ENCODE measurements at places on chromosomes 16 and 17. TPM values are rescaled to one million over a fixed set of nuclear protein-coding genes. Genes with fewer than 3 reads are reported as not detected.
A peak's percentile ranks its signal among the peaks of the same experiment; 100 is the strongest.

GRCh38 chr17:35804658-35805192, 4.6 kb upstream of the TAF15 start:
- peak; percentile 47 for DNase-seq

- no peak for DNase-seq
Measured at GRCh38 chr17:73069841-73070240, 22.6 kb downstream of the SLC39A11 start.

- DNase-seq = no peak
Measured at GRCh38 chr16:89589241-89589926, 13.8 kb downstream of the CPNE7 start.

DNA sequence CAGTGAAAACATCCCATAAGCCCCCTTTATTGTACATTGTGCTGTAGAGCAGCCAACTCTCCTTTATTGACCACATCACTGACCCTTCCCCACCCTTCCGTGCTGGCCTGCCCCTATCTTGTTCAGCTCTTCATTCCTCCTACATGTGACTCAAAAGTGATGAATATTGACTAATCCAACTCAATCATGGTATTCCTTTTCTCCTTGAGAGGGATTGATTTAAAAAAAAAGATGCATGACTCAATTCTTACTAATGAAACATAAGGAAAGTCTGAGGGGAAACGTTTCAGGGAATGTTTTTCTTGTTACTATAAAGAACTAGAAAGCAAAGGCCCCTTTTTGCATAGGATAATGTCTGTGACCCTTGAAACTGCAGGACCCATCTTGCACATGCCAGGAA, 125.2 kb upstream of the SOX9 start:
- no peak for DNase-seq

- no peak for DNase-seq
Measured at GRCh38 chr17:77072670-77073069, 68.1 kb upstream of the SEC14L1 start.

DNA sequence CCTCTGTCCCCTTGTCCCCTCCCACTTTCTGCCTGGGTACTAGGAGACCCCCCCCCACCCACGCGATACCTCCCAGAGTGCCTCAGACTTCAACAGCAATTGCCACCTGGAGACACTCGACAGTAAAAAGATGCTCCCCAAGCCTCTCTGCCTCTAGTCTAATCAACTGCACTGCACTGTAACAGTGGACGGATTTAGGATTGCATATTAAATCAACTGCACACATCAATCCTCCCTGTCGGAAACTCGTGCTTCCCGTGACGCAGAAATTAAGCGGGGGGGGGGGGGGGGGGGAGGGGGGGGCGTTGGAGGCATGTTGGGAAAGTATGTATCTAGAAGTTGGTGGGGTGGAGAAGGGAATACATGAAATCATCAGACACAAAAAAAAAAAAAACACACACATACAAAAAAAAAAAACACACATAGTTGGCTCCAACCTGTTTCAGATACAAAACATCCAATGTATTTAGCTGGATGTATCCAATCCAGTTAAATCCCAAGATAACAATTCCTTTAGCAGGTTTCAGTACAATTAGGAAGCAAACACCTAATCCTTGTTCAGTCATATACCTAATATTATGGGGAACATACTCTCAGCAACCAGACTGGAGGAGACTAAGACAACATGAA, 29.7 kb downstream of the FAM222B start:
- no peak for DNase-seq

DNA sequence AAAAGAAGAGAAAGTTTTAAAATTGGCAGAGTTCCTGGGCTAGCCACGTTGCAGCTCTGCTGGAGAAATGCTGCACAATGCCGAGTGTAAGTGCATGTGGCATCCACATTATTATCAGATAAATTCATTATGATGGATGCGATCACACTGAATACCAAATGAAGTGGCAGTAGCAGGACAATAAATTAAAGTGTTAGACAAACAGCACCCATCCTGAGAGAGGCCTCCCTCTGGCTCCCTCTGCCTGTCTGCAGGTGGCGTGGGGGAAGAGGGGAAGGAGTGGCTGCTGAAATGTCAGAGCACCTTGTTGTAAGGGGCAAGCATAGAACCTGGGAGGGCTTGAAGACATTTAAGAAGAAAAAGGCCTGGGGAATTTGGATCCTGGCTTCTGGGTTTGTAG, 324.1 kb downstream of the HAPSTR1 start:
- no peak for DNase-seq

DNA sequence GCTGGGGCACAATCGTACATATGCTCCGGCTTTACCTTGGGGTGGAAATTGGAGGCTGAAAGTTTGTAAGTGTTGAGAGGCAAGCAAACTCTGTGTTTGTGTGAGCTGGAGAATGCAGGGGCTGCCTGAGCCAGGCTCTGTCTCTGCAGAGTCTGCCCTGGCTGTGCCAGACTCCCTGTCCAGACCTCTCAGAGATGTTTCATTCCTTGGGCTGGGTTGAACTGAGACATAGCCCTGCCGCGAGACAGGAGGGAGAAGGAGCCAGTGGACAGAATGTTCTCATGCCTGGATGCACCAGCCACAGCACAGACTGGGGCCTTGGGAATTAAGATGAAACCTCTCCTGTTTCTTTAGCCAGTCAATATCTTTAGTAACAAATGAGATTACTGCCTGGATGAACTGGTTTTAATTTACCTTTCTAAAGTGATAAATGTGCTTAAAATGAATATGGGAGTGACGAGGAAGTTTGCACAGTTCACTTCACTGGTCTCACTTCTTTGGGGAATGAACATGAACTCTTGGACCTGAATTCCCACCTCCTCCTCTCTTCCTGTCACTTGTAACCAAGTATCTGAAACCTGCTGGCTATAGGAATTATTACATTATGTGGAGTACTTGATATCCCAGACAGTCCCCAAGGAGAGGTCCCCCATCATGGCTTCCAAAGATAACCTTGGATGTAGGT, 40.1 kb downstream of the YPEL2 start:
- DNase-seq = peak; percentile 64

DNA sequence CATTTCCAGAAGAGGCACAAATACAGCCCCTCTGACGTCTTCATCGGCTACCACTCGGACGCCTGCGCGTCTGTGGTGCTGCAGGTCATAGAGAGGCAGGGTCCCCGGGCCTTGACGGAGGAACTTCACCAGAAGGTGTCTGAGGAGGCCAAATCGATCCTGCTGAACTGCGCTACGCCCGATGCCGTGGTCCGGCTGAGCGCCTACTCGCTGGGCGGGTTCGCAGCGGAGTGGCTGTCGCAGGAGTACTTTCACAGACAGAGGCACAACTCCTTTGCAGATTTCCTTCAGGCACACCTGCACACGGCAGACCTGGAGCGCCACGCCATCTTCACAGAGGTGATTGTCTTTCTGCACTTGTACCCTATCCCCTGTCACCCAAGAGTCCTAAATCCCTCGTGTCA, 67.0 kb upstream of the ENDOV start:
- no peak for DNase-seq

GRCh38 chr16:67897231-67897630, 4.2 kb downstream of the PSKH1 start:
- DNase-seq = no peak

- DNase-seq = no peak
Measured at GRCh38 chr16:351804-352520, 561 bp downstream of the AXIN1 start.

- DNase-seq = no peak
Measured at GRCh38 chr17:76270770-76271668, 5.9 kb downstream of the UBALD2 start.

GRCh38 chr17:15238057-15238456, 27.1 kb downstream of the PMP22 start:
- DNase-seq = no peak

DNA sequence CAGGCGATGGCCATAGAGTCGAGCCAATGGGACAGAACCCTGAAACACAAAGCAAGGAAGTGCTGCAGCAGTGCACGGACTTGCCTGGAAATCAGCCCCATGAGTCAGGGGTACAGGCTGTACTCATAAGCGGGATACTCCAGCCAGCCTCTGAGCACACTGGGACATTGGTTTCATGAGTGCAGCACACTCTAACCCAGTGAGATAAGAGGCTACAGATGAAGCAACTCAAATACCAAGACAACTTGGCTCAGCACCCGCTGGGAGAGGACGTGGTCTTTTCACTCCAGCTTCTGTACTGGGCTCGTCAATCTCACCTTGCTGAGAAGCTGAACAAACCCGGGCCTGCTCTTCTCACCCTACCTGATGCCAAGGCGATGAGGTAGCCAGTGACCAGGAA, 98.2 kb downstream of the AXIN2 start:
- DNase-seq = no peak

GRCh38 chr17:79657036-79657435, 46.2 kb upstream of the RBFOX3 start:
- no peak for DNase-seq

DNA sequence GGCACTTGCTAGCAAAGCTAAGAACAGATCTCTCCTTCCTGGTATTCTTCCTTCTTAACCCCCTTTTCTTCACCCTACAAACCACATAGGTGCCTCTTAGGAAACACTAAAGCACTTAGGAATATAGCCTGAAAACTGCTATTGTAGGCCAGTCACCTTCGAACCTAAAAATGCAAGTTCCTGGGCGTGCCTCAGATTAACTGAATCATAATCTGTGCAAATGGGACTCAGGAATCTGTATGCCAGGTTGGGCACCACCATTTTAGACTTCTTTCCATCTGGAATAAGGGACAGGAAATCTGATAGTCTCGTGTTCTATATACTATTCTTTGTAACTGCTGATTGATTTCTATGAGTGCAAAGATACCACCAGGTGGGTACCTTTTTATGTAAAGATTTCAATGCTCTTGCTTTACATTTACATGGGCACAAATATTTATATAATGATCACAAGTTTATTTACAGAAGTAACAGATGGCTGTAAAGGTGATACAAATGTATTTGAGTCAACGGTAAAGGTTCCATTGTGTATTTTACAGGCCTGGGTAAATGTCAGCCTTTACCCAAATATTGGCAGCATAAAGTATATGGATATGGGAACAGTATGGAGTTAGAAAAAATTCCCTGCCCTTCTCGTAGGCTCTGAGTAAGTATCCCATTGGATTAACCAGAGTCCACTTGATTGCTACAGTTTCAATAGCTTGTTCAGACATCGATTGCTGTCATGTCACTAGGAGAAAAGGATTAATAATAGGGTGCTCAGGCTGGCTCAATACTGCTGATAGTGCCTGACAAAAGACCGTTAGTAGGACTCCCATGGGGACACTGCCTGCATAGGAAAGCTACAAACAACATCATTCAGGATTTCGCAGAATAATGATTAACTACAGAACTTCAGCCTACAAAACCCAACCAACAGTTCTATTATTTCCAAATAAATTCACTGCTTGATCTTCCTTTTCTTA, 124.7 kb downstream of the SNX11 start:
- DNase-seq = no peak

DNA sequence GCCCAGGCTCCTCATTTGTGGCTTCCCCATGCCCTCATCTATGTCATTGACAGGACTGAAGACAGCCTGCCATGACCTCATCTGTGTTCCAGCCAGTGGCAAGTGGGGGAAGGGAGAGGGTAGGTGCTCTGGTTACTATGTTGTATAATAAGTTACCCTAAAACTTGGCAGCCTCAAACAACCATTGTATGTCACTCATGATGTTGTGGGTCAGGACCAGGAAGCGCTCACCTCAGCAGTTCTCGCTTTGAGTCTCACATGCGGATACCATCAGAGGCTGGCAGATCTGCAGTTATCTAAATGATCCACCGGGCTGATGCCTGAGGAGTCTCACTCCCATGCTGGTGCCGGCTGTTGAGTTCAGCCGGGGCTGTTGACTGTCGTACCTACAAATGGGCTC, 89.0 kb upstream of the TMEM97 start:
- DNase-seq = peak; percentile 40

DNA sequence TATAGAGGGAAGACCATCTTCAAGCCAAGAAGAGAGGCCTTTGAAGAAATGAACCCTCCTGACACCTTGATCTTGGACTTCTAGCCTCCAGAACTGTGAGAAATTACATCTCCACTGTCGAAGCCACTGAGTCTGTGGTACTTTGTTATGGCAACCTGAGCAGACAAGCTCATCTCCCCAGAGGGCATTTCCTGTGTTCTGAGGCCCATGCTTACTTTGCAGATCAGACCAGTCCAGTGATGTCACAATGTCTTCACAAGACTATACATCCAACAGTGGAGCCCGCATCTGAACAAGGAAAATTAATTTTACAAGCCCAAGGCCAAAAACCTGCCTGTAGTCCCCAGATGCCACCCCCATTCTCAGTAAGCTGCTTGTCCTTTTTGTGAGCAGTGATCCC, 14.8 kb upstream of the C17orf113 start:
- no peak for DNase-seq

GRCh38 chr16:60137891-60138290, 1403.8 kb upstream of the GOT2 start:
- no peak for DNase-seq

- DNase-seq = no peak
Measured at GRCh38 chr17:33475594-33475993, 182.5 kb upstream of the ASIC2 start.

GRCh38 chr17:64036198-64036922, 15.9 kb upstream of the ICAM2 start:
- no peak for DNase-seq

- no peak for DNase-seq
Measured at GRCh38 chr17:61048376-61049106, 351.1 kb upstream of the TBX2 start.

ITGAD gene
- polyA plus RNA-seq = not detected

KRTAP3-1 gene
- polyA plus RNA-seq = not detected

CISD3 gene
- 152 TPM for polyA plus RNA-seq

HP gene
- 73.9 TPM for polyA plus RNA-seq

ADAT1 gene
- polyA plus RNA-seq = 24.4 TPM

PLA2G15 gene
- polyA plus RNA-seq = 44.4 TPM

SPEM1 gene
- polyA plus RNA-seq = not detected

UTS2R gene
- polyA plus RNA-seq = not detected

TSPAN10 gene
- 1.9 TPM for polyA plus RNA-seq

CCDC137 gene
- polyA plus RNA-seq = 14.7 TPM

BCAR1 gene
- polyA plus RNA-seq = 69.1 TPM

EDC4 gene
- 44.7 TPM for polyA plus RNA-seq

TBX4 gene
- not detected for polyA plus RNA-seq
